AG04449 (cell line): ENCODE measurements at places on chromosomes 7 and 10.

- DNase-seq, result no peak
These were observed 38.4 kb downstream of the CARD11 start for GRCh38 chr7:3005257-3005656.

DNA sequence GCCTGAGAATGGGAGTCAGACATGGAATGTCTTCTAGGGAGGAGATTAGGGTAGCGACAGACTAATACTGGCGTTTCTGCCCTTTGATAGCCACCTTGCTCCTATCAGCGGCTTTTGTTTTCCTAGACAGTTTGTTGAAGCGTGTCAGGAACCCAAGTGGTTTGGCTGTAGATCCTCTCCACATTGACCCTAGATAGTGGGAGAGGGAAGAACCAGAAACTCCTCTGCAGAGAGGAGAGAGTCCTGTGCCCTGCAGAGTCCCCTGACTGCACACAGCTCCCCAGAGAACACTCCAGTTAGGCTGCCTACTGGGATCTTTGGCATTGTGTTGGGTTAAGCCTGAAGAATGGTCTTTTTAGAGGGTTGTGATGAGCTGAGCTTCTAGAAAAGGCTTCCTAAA lies 2.4 kb downstream of the MEPCE start:
- no peak for DNase-seq

DNA sequence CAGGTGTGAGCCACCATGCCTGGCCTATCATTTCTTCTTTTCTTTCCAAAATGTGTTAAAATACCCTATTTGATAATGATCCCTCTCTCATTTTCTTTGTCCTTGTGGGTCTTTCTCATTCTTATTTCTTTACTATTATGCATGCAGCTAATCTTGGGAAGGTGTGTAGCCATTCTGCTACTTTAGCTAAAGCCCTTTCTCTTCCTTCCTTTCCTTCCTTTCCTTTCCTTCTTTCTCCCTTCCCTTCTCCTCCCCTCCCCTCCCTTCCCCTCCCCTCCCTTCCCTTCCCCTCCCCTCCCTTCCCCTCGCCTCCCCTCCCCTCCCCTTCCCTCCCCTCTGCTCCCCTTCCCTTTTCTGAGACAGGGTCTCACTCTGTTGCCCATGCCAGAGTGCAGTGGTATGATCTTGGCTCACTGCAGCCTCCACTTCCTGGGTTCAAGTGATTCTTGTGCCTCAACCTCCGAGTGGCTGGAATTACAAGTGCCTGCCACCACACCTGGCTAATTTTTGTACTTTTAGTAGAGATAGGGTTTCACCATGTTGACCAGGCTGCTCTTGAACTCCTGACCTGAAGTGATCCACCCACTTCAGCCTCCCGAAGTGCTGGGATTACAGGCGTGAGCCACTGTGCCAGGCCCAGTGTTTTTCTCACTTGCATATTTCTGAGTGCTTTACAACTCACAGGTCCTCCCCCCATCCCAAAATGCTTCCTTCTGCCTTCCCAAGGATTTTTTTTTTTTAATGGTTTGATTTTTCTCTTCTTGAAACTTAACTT lies 42.3 kb downstream of the HIP1 start:
- DNase-seq, result no peak

DNA sequence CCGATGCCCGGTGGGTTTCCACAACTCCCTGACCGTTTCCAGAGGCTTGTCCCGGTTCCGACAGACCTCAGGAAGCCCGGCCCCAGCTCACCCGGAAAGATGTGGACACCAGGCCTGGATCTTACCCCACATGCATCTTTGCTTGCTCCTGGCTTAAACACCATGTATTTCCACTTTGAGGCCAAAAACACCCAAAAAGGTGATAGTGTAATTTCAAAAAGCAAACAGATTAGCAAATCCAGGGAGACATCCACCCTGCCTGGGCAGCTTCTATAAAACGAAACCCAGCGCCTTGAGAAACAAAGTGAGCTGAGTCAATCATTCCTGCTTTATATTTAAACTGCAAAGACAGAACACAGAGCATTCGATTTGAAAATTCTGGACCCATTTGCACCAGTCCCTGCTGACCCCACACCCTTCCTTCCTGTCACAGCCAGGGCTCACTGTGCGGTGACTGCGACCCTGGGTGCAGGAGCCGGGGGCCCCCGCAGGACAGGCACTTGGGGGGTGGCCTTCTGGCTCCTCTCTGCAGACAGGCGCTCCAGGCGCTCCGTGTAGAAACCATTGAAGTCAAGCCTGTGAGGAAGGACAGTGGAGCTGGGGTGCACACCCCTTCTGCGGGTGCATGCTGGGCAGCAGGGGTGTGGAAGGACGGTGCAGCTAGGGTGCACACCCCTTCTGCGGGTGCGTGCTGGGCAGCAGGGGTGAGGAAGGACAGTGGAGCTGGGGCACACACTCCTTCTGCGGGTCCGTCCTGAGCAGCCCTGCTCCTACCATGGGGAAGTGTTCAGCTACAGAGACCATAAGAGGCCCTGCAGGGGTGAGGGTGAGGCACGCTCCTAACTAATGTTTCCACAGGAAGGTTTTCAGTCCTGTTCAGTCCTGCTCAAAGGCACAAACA lies 2.9 kb upstream of the ADAM8 start:
- no peak for DNase-seq

DNA sequence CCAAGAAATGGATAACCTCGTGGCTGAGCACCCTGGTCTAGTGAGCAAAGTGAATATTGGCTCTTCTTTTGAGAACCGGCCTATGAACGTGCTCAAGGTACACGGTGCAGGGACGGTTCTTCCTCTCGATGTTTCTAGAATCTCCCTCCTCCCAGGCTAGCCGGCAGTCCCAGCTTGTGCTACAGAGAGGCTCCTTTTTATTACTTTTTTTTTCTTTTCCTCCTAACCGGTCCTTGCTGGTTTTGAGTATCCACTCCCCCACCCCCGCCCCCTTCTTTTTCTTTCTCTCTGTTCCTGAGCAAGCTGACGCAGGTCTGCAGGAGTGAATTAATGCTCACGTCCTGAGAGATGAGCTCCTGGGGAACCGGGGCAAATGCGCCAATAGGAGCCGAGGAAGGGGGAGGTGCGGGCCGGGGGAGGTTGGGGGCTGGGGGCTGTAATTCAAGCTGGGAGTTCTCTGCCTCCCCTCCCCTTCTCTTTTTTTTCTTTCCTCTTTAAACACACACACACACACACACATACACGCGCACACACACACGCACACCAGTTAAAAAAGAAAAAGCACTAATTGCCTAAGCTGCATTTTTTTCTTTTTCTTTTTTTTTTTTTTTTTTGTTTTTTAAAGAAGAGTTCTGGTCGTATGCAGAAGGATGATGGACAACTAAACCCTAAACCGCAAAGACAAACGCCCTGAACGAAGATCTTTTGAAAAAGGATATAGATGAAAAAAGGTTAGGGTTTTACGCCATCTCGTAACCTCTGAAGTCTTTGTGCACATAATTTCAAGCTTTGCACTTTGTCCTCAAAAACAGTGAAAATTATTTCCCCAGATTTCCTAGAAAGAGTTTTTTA lies 6.6 kb downstream of the CPA2 start:
- no peak for DNase-seq

- no peak for DNase-seq
These were observed 110.6 kb downstream of the ZMIZ1 start for GRCh38 chr10:79179164-79179956.
